ENCODE measurements at places on chromosomes 13 and 19.

GRCh38 chr19:13881251-13881691, 4.3 kb downstream of the NANOS3 start:
- no peak for DNase-seq

GRCh38 chr19:45498411-45499195, at the start of gene PPM1N:
TSS of gene PPM1N (plus strand) at chr19:45498443. CDS start at chr19:45498473, 30 bp downstream.
- DNase-seq: no peak

- no peak for DNase-seq
These were observed 4.5 kb upstream of the CFAP97D2 start for GRCh38 chr13:114174529-114174961.

- DNase-seq: no peak
These were observed at the start of gene MIDN for GRCh38 chr19:1248139-1248785. TSS of gene MIDN (plus strand) at chr19:1248583. CDS start at chr19:1250297, 1,714 bp downstream.

DNA sequence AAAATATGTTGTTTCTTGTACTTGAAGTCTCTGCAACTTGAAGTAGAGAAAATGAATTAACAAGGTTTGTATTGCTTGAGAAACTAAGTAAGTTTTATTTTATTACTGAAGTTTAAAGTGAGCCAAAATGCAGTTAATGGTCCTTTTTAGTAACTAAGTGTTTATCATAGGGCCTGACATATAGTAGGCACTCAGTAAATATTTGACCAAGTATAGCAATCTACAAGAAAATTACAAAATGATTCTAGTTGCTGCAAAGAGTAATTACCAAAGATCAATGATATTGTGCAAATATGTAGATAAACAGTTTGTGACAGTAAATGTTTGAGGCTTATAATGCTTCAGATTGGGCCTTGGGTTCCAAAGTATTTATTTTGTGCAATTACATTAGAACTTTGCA, 2.4 kb upstream of the XPO4 start:
- DNase-seq: no peak

DNA sequence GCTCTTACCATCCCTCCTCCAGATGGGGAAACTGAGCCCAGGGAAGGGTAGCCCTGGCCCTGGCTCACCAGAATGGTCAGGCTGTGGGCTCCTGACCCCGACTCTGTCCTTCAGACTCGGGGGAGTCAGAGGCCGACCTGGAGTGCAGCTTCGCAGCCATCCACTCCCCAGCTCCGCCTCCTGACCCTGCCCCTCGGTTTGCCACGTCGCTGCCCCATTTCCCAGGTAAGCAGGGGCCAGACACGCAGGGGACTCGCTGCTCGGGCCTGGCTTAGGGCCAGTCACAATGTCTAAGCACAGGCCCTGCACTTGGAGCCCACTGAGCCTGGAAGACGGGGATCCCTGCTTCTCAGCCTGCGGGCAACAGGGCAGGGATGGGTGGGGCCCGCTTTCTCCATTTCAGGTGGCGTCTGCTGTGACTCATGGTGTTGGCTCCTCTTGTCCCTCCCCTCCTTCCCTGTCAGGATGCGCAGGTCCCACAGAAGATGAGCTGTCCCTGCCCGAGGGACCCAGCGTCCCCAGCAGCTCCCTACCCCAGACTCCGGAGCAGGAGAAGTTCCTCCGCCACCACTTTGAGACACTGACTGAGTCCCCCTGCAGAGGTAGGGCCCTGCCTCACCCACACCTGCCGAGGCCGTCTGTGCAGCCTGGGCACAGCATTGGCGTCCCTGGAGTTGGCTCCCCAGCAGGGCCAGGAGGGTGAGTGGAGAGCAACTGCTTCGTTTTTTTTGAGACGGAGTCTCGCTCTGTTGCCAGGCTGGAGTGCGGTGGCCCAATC, 9.2 kb upstream of the OVOL3 start:
- no peak for DNase-seq
